ENCODE measurements at places on chromosomes 2 and 18. TPM values are rescaled to one million over a fixed set of nuclear protein-coding genes. Genes with fewer than 3 reads are reported as not detected.
A peak's percentile ranks its signal among the peaks of the same experiment; 100 is the strongest.

DNA sequence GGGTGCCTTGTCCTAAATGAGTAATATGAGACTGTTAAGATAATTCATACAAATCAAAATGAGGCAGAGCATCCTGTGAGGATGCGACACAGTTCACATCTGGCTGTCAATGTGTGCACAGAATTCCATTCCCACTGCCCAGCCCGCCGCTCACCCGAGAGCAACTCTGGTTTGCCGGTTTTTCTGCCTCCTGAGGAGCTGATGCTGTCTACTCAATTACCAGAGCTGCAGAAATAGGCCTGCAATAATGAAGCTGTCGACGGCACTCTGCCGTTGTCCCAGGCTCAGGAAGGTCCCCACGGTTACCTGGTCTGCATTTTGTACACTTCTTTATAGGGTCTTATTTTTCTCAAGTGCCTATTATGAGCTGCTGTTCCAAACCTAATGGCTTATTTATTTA, 55.7 kb upstream of the LYPD1 start:
- DNase-seq, result no peak

GRCh38 chr2:70627211-70627898, 73.7 kb upstream of the TGFA start:
- peak; percentile 64 for DNase-seq

GRCh38 chr2:86337244-86337835, at the start of gene REEP1:
REEP1 (minus strand) TSS chr2:86337626; CDS start chr2:86337510, 116 bp downstream.
- peak; percentile 74 for DNase-seq

IMPA2 gene
- total RNA-seq, result 58.2 TPM

DNA sequence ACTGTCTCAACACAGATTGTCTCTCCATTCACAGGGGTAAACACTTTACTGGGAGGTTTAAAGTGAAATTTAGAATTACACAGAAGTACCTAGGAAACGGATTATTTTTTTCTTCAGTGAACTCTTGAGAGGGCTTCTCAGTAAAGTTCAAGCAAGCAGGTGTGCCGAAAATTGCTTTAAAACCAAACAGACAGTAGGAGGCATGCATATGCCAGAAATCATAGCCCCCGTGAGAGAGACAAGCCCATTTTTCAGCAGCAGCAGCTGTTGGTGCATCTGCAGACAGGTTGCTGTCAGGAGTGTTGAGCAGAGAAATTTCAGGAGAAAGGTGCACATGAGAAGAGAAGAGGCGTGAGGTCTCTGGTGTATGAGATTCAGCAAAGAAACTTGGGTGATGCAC, 2115.5 kb upstream of the CELF4 start:
- DNase-seq, result peak; percentile 22

INHA gene
- total RNA-seq, result 1.5 TPM

- no peak for DNase-seq
These were observed 27.5 kb downstream of the ZNF516 start for GRCh38 chr18:76467371-76468190.

RAB6C gene
- 0.10 TPM for total RNA-seq

GRCh38 chr18:5389356-5389755, 93.8 kb upstream of the ZBTB14 start:
- no peak for DNase-seq

DNA sequence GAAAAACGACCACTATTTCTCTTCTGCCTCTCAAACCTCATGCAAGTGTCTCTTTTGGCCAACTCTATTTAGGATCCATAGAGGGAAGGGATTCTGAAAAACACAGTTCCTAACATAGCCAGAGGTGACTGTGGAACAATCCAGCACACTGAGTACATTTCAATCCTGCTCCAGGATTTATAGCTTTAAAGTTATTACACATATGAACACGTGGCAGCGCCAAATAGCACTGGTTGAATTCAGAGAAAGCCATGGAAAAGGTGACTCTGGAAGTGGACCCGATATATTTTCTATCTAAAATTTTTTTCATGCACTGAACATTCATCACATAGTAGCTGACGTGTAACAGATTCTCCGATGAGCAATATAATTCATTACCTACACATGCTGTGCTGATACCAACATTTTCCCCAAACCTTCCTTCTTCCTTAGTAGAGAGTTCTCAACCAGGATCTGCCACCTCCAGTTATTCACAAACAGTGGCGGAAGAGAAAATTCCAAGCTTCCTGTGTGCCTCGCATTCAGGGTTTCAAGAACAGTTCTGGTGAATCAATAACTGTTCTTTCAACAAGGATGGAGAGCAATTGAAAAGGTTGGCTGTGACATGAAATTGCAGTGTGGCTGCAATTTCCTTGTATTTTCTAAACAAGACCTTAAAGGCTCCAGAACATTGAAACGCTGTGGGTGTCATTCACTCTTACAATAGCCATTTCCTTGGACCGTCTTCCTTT, 25.7 kb upstream of the TTR start:
- no peak for DNase-seq

GRCh38 chr2:104865096-104865470, 11.2 kb downstream of the POU3F3 start:
- DNase-seq, result peak; percentile 1

DNA sequence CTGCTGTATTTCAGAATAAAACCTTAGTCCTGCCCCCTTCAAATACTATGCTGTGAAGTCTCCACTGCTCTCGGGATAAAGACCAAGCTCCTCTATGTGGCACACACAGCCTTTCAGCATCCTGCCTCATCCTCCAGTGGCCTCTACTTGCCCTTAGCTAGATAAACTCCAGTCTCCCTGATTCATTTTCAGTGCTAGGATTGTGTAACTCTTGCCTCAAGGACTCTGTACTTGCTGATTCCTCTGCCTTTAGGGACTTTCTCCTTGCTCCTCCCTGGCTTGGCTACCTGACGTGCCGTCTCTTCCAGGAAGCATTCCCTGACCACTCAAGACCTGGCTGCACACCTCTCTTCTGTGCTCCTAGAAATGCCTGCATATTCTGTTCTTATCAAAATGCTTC, 416.7 kb downstream of the MTX2 start:
- no peak for DNase-seq

DNA sequence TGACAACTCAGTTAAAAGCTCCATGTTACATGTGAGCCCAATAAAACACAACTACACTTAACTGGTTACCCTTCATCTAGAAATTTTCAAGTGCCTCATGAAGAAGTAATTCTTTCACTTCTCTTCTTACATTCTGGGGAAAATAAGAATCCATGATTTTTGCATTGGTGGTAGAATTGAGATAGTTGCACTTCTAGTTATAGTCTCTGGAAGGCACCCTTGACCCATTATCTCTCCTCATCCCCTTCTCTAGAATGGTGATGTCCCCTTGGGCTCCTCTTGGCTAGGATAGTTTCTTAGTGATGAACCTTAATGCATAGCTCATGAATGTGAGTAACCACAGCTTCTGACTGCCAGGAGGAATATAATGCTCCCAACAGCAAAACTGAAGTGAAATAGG, 3.6 kb downstream of the LGALSL start:
- DNase-seq, result no peak

DNA sequence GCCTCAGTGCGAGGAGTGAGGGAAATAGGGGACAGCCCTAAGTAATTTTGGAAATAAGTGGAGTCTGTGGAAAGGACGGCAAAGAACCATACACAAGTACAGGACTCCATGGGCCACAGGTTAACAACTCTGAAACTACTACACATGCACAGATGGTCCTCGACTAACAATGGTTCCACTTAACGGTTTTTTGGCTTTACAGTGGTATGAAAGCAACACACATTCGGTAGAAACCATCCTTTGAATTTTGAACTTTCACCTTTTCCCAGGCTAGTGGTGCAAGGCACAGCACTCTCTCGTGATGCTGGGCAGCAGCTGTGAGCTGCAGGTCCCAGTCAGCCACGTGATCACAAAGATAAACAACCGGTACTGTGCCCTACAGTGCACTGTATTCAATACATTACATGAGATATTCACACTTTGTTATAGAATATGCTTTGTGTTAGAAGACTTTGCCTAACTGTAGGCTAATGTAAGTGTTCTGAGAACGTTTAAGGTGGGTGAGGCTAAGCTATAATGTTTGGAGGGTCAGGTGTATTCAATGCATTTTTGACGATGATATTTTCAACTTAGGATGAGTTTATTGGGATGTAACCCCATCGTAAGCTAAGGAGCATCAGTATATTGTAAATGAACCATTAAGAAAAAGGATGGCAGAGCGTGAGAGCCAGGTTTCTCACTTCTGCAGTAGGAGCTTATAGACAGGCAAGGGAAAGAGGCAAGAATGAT, 44.6 kb downstream of the TBC1D8 start:
- DNase-seq, result no peak

DNA sequence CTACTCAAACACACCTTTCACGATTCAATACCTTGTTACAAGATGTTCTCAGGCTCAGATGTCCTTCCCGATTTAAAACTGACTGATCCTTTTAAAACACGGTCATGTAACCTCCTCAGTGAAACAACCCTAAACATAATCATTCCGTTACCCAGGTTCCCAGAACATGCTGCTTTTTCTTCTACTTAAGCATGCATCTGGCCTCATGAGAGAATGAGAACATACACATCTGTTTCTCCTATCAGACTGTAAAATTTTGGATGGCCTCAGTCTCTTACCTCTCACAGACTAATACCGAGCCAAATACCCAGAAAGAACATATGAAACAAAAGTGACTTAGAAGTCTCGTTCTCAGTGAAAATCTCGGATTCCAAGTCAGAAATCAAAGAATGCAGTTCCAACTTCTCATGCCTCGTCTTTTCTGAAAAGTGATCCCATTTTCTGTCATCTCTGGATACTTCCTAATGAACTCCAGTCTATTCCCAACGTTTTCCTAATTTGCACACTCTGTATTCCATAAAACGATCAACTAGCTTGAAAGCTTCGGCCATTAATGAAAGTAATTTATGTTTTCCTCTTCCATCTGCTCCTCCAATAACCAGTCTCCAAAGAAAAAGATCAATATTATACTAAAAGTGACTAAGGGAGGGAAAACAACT, 919 bp downstream of the SF3B1 start:
- DNase-seq, result peak; percentile 55

PDE1A gene
- total RNA-seq, result 6.2 TPM

DNA sequence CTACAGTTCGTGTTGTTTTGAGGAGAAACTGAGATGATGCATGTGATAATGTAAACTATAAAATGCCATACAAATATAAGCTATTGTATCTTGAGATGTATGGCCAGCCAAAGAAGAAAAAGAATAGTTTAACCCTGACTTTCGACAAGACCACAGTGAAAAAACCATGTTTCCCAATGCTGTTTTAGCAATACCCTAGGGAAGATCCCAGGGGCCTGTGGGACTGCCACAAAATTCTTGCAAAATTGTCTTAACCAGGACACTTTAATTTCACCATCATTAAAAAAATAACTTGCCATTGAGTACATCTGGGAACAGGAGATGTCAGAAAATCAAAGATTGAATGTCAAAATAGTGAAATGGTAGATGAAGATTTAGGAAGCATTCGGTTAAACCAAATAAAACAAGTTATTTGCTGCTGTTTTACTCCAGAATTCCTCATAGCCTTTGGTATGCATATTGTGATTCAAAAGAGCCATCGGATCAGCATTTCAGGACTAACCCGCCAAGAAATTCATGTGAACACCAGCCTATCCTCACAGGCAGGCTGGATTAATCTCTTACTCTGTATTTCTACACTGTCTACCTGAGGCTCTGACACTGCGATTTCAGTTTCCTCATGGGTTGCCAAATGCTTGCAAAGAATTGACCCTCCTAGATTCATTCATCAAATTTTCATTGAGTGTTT, 49.0 kb upstream of the SP3 start:
- DNase-seq, result no peak

DNA sequence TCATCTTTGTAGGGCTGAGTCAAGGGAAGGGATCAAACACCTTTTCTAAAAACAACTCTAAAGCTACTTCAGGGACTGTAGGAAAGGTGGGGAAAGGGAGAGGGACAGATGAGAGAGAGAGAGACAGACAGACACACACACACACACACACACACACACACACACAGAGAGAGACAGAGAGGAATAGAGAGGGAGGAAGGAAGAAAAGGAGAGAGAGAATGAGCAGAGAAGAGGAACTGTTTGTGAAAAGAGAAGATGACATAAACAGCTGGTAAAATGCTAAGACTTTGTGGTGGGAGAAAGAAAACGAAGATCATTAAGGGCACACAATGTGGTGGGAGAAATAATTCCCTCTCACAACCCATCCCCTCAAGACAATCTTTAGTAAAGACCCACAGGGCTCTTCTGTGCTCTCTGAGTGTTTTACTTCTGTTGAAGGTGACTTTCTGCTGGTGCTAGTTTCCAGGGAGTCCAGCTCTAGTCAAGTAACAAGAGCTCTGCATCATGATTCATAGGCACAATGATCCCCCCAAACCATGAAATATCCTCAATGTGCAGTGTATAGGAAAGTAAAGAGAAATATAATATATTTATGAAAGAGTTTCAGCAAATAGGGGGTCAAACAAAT, 77.2 kb upstream of the STK17B start:
- no peak for DNase-seq

DNA sequence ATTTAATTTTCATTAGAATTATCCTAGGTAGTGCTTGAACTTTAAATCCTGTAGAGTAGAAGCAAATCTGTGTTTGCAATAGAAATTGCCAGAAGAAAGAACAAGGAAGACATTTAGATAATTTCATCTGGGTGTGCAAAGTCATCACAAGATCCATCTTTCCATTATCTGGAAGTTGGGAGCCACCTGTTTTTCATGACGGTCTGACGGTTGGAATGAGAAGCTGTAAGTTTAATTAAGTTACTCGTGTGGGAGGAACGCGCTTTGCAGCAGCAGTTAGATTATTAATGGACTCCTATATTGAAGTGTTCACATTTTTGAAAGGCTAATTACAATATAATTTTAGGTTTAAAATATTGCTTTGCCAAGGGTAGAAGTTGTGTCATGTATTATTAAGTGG, 69.9 kb upstream of the PARD3B start:
- DNase-seq, result no peak

SAP130 gene
- total RNA-seq, result 3.8 TPM

BCL2L11 gene
- total RNA-seq, result 17.8 TPM

MYOM1 gene
- 662 TPM for total RNA-seq

DNA sequence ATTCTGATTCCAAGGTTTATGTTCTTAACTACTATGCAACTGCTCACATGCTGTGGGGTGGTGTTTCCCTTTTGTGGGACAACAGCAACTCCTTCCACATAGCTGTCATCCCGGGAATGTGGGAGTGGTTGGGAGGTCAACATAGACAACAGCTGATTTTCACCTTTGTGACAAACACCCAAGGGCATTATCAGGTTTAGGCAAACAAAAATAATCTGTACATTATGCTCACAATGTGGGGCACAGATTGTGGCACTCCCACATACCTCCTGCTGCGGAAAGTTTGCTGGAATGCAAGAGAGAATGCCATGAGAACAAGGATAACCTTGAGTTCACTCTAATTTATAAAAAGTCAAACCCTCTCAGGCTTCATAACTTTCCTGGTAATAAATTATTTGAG, 582.6 kb downstream of the CNTNAP5 start:
- no peak for DNase-seq

- peak; percentile 87 for DNase-seq
These were observed 96.0 kb upstream of the TTC39C start for GRCh38 chr18:23918395-23919032.

DNA sequence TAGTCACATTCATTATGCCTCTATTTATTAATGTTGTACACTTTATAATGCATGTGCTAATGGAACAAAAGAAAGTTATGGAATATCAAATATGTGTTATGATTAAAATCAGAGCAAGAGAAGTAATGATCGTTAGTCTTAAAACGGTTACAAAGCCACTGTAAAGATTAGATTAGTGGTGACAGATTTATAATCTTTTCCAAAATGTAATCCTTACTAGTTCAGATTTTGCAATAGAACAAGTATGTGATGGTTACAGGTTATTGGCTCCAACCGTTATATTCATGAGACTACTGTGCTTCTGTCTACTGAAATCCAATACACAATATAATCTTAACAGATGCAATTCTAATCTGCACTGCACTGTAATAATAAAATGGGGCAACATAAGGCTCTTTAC, 180.6 kb downstream of the ZNF521 start:
- no peak for DNase-seq
